Upper lobe of left lung (tissue), 6 donors: ENCODE measurements at places on chromosomes 12 and 14.

GRCh38 chr12:65825507-65826352 lies 1.4 kb downstream of the HMGA2 start:
- peak; percentile 86 for DNase-seq

GRCh38 chr14:66249544-66249943 lies 236.6 kb upstream of the CCDC196 start:
- no peak for DNase-seq

- DNase-seq = peak; percentile 43
Observed at GRCh38 chr12:12985817-12986408, 14.2 kb downstream of the HEBP1 start.

DNA sequence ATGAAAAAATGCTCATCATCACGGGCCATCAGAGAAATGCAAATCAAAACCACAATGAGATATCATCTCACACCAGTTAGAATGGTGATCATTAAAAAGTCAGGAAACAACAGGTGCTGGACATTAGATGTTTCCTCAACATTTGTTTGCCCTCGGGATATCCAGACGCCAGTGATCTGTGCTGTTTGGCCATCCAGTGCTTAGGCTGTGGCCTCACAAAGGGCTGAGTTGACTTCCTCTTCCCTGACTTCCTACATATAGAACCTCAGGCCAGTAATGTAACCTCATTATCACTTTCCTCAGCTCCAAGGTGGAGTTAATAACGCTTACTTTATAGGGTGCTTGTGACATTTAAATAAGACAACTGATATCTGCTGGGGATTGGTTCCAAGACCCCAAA lies 51.8 kb downstream of the SLC15A5 start:
- DNase-seq = no peak

DNA sequence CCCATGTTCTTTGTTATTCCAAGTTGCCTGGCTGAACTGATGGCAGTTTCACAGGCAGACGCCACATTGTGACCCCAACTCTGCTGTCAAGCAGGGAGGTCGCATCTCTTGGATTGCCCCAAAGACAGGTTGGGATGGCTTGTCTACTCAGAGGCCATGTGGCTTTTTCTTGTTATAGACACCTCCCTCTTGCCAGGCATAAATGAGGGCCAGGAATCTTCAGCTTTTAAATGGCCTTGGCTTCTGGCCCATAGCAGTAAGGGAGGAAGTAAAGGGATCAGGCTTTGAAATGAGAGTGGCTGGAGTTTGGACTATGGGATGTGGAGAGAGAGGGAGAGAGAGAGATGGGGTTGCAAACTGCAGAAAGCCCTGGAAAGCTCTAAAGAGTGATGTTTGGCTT lies 215.0 kb downstream of the TBX5 start:
- DNase-seq = no peak

GRCh38 chr12:6632026-6632983 lies 3.5 kb downstream of the LPAR5 start:
- no peak for DNase-seq

GRCh38 chr12:49564686-49565405 lies 3.1 kb downstream of the MCRS1 start:
- DNase-seq = no peak

DNA sequence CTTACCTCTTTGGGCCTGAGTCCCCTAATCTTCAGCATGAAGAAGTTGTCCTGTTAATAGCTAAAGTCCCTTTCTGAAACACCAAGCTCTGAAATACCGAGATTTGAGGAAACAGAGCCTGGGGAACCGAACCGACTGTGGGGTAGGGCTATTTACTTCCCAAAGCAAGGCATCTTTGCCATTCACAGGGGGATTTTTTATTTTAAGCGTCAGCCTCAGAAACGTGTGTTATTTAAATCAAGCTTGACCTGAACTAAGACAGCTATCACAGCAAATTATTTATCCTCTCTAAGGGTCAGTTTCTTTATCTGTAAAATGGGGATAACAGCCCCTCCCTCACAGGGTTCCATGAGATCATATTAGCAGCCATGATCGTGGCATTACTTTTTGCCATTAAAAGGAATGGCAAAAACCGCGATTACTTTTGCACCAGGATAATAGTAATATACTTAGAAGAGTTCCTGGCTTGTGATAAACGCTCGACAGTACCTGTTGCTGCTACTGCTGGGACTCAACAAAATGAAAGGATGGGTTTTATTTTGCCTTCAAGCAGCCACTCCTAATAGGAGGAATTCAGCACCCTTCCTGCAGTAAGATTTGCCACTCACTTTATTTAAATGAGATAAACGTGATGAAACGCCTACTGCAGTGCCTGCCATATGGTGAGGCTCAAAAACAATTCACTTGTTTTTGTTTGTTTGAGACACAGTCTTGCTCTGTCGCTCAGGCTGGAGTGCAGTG lies 1.3 kb upstream of the CORO1C start:
- no peak for DNase-seq

DNA sequence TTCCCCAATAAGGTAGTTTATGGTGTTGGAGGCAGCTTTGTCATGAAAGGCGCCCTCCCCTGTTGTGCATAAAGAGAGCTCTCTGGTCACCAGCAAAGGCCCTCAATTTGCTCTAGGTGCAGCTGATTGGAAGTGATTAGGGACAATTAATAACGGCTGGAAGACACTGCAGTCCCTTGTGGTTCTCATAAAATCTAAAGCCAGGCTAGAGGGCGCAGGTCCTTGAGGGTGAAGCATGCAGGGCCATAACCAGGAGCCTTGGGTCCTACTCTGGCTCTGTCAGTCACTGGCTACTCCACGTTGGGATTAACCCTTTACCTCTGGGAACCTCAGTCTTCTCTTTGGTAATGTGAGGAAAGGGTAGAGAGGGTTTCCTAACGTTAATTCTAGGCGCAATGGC lies 1.9 kb downstream of the DAAM1 start:
- no peak for DNase-seq

GRCh38 chr14:93320489-93320888 lies 12.3 kb downstream of the BTBD7 start:
- no peak for DNase-seq

GRCh38 chr12:27915536-27915935 lies 57.0 kb downstream of the PTHLH start:
- no peak for DNase-seq

- no peak for DNase-seq
Observed at GRCh38 chr12:95515197-95515596, 36.1 kb downstream of the USP44 start.

GRCh38 chr14:33959692-33960151 lies 8.8 kb upstream of the EGLN3 start:
- DNase-seq = no peak

GRCh38 chr12:48794870-48795269 lies 6.0 kb upstream of the ADCY6 start:
- DNase-seq = no peak

DNA sequence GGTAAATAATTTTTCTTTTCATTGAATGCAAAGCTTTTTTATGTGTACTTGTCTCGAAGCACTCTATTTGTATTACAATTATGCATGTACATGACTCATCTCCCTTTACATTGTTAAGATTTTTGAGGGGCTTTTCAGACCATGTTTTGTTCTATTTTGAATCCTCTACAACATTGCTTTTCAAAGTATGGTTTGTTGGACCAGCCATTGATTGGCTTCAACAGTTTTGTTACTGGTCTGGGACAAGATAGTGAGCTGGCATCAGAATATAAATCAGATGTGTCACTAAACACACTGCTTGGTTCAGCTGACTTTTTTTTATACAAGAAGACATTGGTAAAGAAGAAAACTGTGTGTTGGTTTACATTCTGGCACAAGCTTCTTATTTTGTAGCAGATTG lies 122.3 kb downstream of the MON2 start:
- no peak for DNase-seq
